Inflammatory macrophage treated with lipopolysaccharide for 1 hour (primary cell): ENCODE measurements at places on chromosomes 12 and 14.
A peak's percentile ranks its signal among the peaks of the same experiment; 100 is the strongest.

DNA sequence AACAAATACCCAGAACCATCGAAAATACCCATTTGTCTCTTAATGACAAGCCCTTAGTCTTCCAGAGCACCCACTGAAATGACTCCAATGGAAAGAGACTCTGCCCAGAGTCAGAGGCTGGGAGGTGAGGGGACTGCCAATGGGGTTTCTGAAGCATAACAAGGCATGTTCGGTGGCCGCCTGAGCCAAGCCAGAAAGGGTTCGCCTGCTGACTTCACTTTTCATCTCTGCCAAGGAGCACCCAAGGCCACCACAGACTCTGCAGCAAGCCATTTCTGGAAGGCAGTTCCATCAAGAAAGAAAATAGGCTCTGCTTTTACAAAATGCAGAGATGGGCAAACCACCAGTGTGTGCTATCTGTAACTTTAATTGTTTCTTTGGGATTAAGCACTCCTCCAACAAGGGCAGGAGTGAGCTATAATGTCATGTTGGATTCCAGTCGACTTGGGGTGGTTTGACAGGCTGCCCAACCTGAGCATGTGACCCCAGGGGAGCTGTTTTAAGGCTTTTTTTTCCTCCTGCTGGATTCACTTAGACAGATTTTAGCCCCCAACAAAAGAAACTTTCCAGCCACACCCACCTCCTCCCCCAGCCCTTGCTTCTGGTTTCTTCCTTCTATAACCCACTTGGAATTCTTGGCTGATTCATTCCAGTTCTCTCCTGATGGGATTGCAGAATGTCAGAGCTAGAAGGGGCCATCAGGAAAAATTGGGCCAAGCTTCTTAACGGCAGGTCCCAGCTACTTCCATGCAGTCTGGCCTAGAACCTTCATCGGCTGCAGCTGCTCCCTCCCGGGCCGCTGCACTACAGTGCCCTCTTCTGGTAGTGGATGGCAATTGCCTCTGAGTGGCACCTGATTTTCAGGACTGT is 24.1 kb downstream of the CKAP4 start:
- DNase-seq, result peak; percentile 44

DNA sequence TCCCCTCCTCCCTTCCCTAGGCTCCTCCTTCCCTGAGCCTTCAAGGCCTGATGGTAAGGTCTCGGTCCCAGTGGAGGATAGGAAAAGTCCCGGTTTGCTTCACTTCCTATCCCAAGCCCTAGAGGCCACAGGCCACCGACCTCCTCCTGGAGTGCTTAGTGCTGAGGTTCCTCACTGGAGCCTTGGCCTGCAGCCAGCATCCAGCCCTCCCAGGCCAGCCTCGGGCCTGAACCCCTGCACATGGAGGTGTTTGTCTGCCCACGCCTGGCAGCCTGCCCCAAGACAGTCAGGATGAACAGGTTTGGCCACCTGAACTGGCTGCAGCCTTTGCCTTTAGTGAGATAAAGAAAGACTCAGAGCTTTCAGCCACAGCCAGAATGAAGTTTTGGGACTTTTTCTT is 15.8 kb upstream of the KRT7 start:
- DNase-seq, result peak; percentile 75

- no peak for DNase-seq
Measured at GRCh38 chr12:7349418-7349817, 45.5 kb downstream of the ACSM4 start.

- no peak for DNase-seq
Measured at GRCh38 chr12:103785243-103786031, 55.6 kb downstream of the NT5DC3 start.

DNA sequence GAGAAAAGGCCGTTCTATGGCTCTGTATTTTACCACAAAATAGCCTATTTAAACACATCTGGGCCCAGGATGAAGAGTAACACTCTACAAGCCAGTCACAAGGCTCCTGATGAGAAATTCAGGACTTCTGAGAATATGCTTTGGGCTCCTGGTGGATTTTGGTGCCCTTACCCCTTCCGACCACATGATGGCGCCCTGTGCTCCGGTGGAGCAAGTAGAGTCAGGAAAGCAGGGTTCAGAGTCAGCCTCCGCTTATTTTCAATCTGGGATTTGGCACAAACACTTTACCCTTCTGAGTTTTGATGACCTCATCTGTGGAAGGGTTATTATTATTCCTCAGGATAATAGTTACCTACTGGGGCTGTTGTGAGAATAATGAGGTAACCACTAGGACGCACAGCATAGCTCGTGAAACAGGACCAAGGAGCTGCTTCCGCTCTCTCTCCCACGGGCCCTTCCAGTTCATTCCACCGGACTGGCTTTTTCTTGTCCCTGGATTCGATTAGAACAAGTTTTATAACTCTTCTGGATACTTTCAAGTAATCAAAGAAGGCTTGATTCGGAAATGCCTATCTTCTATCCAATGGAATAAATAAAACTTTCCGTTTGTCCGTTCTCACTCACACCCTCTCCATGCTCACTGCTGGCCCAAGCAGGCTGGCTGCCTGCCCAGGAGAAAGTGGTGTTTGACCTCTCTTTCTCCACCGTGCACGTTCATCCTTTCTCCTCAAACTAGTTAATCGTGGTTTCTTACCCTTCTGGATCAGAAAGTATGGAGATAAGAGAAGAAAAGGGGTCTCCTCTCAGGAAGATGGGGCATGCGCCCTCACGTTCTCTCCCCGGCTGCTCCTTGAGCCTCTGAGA is 104.6 kb downstream of the GALC start:
- no peak for DNase-seq

DNA sequence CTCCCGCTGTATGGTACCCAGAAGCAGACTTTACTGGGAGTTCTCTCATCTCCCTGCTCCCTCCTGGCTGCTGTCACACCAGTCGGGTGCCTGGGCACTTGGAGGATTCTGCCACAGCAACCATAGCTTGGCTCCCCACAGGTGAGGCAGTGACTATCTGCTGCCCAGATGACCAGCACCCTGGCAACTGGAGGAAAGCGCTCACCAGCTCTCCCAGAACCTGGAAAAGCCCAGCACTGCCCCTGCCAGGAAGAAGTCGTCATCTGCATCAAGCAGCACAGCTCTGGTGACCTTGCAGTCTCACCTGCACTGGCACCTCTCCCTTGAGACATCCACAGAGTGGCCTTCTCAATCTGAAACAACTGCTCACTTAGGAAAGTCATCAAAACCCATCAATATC is 31.9 kb upstream of the TC2N start:
- no peak for DNase-seq

DNA sequence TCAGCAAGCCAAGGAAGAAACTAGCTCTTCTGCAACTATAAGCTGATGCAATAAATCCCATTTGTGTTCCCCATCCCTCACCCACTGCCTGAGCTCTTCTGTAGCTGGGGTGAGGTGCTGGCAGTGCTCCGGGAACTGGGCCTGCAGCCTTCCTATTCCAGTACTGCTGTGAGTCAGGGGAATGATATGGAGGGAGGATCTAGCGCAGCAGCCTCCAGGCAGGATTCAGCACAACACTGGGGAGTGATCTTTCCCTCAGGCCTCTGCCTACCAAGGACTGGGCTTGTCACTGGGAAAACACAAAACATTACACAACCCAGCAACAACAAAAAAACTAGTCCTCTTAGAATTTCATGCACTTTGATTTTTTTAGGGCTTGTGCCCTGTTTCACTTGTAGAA is 58.7 kb downstream of the ST8SIA1 start:
- DNase-seq, result no peak

- peak; percentile 55 for DNase-seq
Measured at GRCh38 chr14:50260511-50260910, 29.1 kb upstream of the SOS2 start.

GRCh38 chr14:39109893-39110715 is 4.0 kb upstream of the GEMIN2 start:
- no peak for DNase-seq
